ENCODE measurements at places on chromosomes 13 and 19.

- no peak for DNase-seq
These were observed 222.1 kb downstream of the MZT1 start for GRCh38 chr13:72505376-72505775.

DNA sequence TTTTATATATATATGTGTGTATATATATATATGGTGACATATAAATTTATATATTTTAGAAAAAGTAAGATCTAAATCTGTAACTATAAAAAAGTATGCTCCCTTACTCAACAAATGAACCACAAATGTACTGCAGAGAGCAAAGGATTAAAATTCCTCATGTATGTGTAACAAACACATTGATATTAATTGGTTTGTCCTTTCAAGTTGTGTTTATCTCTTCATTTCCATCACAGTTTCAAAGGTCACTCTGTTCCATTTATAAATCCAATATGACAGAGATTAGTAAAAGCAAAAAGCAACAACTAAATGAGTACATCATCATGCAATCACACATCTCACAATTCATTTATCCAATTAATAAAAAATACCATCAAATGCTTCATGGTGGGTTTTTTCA is 247.9 kb downstream of the DACH1 start:
- no peak for DNase-seq

DNA sequence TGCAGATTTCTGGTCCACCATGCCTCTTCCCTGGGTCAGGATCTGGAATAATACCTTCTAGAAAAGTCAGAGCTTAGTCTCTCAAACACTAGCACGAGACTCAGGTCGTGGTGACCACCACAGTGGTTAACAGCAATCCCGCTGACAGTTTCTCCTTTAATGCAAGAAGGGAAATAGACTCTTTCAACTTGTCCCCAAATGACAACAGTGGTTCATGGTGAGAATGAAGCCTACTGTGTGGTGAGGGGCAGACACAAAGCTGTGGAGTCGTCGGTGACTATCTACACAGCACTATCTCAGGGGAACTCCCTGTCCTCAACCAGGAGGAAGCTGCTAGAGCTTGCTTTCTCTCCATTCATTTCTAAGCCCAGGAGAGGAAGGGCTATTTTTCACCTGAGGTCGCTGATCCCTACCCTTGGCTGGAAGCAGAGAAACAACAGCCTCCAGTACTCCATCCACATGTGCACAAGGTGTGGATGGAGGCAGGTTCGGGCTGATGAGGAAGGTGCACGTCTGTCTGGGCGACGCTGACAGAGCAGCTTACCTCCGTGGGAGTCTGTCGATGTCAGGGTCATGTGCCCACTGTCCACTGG is 72.4 kb downstream of the STK24 start:
- DNase-seq = no peak

DNA sequence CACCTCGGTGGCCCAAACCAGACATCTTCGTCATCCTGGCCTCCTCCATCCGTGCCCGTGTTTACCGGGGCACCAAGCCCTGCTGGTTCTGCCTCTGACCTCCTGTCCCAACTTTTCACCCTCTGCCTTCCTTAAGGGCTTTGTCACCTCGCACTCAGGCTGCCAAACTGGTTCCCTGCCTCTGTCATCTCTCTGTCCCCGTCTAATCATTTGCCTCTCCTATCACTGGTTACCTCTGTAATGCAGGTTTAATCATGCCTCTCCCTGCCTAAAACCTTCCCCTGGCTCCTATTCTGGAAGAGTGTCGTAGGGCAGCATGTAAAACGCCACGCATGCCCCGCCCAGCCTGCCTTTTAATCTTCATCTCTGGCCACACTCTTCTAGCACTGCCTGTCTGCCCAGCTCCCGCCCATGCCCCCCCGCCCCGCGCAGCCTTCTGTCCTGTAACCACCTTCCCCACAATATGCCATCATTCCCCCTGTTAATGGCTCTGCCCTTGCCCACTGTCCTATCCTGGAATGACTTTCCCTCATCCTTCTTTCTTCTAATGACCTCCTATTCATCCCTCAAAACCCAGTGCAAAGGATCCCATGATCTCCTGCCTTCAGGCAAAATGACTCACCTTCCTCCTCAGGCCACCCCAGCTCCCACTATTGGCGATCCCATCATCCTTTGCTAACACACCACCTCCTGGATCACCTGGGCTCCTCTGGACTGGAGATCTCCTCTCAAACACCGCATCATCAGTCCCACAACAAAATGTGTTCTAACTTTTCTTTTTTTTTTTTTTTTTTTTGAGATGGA is 66.7 kb downstream of the PEX11G start:
- no peak for DNase-seq

DNA sequence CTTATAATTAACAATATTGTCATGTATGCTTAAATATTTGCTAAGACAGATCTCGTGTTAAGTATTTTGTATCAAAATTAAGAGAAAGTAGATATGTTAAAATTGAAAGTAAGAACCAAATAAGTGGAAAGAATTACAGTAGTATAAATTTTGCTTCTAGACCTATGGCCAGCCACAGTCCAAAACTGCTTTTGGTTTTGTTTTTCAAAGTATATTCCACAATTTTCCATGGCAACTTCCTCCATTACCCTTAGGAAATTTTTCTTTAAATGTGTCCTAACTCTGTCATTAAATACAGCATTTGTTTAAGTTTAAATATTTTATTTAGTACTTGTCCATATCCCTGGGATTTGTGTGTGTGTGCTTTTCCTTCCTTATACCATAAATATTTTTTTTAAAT is 689.0 kb downstream of the DIAPH3 start:
- no peak for DNase-seq

DNA sequence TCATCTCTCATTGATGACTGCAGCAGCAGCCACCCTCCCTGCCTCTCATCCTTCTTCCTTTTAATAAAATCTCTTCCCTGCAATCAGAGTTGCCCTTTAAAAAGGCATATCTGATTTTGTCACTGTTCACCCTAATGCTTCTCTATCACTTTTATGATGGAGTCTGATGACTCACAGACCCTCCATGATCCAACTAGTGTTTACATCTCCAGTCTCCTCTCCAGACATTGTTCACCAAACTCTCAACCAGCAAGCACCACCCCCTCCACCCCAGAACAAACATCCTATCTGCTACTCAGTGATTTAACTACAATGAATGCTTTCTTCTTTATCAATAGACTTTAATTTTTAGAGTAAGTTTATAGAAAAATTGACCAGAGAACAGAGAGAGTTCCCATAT is 59.5 kb downstream of the TNFSF11 start:
- DNase-seq = no peak

GRCh38 chr19:39385629-39386411 is 5.1 kb downstream of the PAF1 start:
- no peak for DNase-seq

DNA sequence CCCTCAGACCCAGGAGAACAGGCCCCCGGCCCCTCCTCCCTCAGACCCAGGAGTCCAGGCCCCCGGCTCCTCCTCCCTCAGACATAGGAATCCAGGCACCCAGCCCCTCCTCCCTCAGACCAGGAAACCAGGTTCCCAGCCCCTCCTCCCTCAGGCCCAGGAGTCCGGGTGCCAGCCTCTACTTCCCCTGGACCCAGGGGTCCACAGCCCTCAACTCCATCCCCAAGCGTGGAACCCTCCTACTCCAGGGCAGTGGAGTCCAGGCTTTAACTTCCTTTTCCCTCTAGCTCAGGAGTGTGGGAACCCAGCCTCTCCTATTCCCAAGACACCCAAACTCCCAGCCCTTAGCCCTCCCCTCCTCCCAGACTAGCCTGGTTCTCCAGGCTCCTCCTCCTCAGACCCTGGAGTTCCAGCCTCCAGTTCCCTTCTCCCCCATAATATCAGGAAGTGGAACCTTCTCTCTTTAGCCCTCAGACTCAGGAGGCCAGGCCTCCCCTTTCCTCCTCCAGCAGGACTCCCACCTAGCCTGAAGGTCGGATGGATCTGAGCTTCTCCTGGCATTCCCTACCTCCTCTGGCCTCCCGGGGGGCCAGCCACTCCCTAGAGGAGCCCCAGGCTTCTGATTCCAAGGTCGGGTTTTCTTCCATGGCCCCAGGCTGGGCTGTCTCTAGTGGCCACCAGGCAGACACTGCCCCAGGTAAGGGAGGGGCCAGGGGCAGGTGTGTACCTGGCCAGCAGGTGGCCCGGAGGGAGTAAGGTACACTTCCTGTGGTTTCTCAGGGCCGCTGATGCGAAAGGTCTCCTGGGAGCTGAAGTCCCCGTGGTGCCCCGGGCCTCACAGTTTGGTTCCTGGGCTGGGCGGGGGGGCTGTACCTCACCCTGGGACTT is at the start of gene TMC4:
TMC4 (minus strand) TSS at position 690 of the 888 bp plus-strand sequence; CDS start at position 647, 43 bp downstream.
- no peak for DNase-seq

GRCh38 chr19:35811317-35812219 is 1.1 kb downstream of the PRODH2 start:
- DNase-seq = no peak

DNA sequence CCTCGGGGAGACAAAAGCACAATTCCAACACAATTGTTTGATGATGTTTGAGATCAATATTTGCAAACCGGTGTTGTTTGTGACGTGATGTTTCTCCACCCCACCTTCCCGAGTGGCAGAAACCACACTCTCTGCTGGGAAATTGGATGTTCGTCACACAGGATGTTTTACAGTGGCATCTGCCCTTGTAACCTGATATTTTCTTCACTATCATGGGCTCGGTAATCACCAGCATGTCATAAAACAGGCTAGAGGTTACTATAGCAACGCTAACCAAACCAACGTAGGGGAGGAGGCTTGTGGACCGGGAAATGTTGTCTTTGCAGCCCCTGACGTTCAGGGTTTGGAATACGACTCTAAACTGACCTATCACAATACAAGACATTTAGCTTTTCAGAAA is 454.5 kb downstream of the IRS2 start:
- peak; percentile 46 for DNase-seq

- no peak for DNase-seq
These were observed 2.7 kb downstream of the DMRTC2 start for GRCh38 chr19:41847351-41848105.

DNA sequence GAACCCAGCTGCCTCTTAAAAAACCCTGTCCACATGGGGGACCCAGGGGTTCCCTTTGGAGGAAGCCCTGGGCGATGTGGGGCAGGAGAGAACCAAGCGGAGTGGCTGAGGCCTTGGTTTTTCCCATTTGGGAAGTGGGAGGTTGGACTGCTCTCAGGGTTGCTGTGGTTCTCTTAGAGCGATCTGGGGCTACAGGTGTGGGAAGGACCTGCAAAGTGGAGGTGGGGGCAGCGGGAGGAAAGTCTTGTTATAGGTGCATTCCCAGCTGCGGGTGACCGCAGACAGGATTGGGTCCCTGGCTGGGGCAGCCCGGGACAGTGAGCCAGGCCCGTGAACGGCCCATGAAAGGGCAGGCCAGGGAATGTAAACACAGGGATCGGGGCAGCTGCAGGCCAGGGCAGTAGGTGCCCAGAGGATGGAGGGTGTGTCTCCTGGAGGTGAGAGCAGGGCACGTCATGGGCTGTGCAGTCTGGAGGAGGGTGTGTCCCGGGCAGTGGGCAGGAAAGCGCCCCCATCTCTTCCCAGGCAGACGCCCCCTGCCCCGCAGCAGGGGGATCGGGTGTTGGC is 814 bp downstream of the SLC25A23 start:
- no peak for DNase-seq

GRCh38 chr13:46622630-46623256 is 69.8 kb downstream of the LRCH1 start:
- no peak for DNase-seq

DNA sequence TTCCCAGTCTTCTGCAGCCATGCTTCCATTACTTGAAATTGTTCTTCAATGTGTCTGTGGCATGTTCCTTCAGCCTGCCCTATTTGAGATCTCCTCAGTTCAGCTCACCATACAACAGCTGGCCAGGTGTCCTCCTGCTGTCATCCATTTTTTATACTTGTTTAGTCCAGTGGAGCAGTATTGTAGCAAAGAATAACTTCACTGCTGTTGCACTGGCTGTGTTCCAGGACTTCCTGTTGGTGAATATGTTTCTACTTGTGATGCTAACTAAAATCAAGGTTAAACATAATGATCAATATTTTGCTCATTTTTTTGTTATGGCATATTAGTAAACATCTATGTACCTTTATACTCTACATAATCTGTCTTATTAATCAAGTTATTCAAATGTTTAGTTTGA is 1394.1 kb downstream of the PCDH9 start:
- DNase-seq = no peak

- DNase-seq = no peak
These were observed 11.4 kb downstream of the ZNF708 start for GRCh38 chr19:21317821-21318220.

- DNase-seq = peak; percentile 53
These were observed 1.3 kb upstream of the CEACAM3 start for GRCh38 chr19:41795031-41795461.

DNA sequence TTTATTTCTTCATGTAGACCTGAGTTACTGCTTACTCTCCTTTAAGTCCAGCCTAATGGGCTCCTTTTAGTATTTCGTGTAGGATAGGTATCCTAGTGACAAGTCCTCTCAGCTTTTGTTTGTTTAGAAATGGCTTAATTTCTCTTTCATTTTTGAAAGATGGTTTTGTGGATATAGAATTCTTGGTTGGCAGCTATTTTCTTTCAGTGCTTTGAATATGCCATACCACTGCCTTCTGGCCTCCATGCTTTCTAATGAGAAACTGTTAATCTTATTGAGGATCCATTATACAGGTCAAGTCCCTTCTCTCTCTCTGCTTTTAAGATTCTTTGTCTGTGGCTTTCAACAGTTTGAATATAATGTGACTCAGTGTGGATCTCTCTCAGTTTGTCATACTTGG is 46.8 kb upstream of the SACS start:
- DNase-seq = no peak

DNA sequence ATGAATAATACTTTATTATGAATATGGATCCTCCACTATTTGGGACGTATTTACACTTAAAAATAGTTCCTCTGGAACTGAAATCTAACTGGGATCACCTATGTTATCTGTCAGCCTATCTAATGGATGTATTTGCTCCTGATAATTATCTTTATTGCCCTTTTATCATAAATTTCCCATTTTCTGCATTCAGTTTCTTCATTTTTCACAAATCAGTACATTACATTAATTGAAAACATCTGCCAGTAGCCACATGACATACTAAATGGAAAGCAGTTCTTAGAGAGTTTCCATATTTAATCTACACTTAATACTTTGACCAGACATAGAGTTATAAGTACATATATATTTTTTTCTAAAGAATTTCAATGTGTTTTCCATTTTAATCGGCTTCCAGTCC is 888.8 kb downstream of the SLITRK6 start:
- no peak for DNase-seq

DNA sequence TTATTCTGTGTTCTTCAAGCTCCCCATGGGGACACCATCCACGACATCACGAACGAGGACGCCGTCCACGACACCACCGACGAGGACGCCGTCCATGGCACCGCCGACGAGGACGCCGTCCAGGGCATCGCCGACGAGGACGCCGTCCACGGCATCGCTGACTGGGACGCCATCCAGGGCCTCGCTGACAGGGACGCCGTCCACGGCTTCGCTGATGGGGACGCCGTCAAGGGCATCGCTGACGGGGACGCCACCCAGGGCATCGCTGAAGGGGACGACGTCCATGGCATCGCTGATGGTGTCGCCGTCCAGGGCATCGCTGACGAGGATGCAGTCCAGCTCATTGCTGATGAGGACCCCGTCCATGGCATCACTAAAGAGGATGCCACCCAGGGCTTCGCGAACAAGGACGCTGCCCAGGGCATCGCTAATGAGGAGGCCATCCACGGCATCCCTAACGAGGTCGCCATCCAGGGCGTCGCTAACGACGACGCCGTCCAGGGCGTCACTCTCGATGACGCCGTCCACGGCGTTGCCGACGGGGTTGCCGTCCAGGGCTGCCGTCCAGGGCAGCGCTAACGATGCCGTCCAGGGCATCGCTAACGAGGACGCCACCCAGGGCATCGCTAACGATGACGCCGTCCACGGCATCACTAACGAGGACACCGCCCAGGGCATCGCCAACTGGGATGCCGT is 949.2 kb downstream of the TUBA3C start:
- DNase-seq = no peak
